ENCODE measurements at places on chromosomes 7 and 10. TPM values are rescaled to one million over a fixed set of nuclear protein-coding genes. Genes with fewer than 3 reads are reported as not detected.

The FANK1 gene
- 0.59 TPM for total RNA-seq

The PIK3AP1 gene
- 7.1 TPM for total RNA-seq

GRCh38 chr10:119100434-119101238 is 3.3 kb upstream of the DENND10 start:
- no peaks in the 10 kb centered on the region for H3K36me3 ChIP-seq
- no peak overlapping the region for H3K27ac ChIP-seq
- no peaks in the 10 kb centered on the region for H3K27me3 ChIP-seq
- H3K4me3 ChIP-seq: no peak overlapping the region
- no peak for DNase-seq

The GPC2 gene
- total RNA-seq: 1.8 TPM

The CCNJ gene
- total RNA-seq: 4.4 TPM

The FGFBP3 gene
- 7.9 TPM for total RNA-seq

The AKR1C1 gene
- total RNA-seq: 47.1 TPM

Data from tibial nerve (tissue), 4 donors.